NCI-H1105 (cell line): ENCODE measurements at places on chromosomes 16 and 17.

DNA sequence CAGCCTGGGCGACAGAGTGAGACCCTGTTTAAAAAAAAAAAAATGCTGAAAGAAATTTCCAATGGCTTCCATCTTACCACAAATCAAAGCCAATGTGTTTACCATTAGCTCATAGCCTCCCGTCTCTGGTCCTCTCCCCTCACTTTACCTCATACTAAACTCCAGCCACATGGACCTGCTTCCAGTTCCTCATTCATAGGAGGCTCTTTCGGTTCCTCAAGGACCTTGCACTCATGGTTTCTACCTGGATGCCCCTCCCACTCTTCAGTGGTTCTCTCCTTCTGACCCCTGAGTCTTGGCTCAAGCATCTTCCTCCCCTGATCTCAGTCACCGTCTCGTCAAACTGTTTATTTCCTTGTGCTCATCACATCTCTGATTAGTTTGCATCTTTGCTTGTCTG, 3.8 kb upstream of the DEF8 start:
- no peak for DNase-seq

GRCh38 chr17:75645889-75646637, 12.8 kb downstream of the SMIM5 start:
- DNase-seq, result no peak

DNA sequence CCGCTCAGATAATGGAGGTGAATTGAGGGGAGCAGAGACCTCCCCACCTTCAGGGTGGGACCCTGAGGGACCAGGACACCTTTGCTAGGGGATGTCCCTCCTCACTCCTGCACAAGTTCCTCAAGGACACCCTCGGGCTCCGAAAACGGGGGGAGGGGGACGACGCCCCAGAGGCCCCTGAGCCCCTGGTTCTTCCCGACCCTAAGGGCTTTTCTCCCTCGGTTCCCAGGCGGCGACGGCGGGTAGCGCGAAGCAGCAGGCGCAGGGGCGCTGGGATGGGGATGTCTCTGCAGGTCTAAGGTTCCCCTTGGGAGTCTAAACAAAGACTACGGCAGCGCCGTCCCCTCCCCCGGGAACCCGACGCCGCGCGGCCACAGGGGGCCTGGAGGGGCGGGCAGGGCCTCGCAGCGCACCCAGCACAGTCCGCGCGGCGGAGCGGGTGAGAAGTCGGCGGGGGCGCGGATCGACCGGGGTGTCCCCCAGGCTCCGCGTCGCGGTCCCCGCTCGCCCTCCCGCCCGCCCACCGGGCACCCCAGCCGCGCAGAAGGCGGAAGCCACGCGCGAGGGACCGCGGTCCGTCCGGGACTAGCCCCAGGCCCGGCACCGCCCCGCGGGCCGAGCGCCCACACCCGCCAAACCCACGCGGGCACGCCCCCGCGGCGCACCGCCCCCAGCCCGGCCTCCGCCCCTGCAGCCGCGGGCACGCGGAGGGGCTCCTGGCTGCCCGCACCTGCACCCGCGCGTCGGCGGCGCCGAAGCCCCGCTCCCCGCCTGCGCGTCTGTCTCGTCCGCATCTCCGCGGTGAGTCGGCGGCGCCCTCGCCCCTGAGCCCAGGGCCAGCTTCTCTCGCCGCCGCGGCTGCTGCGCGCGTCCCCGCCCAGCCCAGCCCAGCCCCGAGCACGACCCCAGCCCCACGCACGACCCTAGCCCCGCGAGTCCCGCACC, 36.7 kb upstream of the NDRG4 start:
- no peak for DNase-seq

- DNase-seq, result no peak
Observed at GRCh38 chr16:3518292-3518985, 17.6 kb downstream of the CLUAP1 start.

DNA sequence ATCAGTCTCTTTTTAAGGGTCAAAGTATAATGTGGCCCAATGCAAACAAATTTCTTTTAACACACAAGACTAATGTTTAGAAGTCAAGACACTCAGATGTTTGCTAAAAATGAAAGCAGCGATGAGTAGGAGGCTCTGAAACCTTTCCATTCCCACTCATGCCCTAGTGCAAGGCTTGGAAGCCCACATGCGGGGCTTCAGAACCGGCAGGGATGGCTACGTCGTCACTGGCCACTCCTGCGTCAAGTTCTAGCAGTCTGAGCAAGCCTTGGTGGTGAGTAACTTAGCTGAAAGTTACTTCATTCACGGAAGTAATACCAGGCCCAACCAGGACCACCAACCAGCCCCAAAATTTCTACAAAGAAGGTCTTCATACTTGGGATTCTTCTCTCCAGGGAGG, 14.8 kb upstream of the TMED6 start:
- no peak for DNase-seq

GRCh38 chr16:1530349-1530882, 3.0 kb upstream of the TMEM204 start:
- DNase-seq, result no peak

GRCh38 chr17:42783062-42783790, 2.8 kb downstream of the WNK4 start:
- DNase-seq, result no peak

DNA sequence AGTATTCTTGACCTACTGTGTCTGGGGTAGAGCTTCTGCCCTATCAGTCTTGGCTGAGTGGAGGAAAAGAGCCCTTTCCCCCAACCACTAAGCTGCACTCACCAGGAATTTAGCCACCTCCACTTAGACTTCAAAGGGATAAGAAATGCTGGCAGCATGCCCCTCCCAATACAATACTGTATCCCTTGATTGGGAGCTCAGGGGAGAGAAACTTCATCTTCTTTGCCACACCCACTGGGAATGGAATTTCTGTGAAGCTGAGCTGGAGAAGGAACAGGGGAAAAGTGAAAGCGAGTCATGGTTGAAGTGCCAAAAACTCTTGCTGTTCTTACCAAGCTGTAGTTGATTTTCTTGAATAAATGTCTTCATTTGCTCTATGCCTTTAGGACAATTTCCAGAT, 68.8 kb downstream of the CEP112 start:
- no peak for DNase-seq

- no peak for DNase-seq
Observed at GRCh38 chr17:45584092-45585036, 93.8 kb upstream of the PLEKHM1 start.

GRCh38 chr17:1604831-1605528, 23.7 kb downstream of the SLC43A2 start:
- DNase-seq, result no peak

- no peak for DNase-seq
Observed at GRCh38 chr16:72824761-72825160, 223.2 kb downstream of the ZFHX3 start.

GRCh38 chr16:57507136-57508034, 21.1 kb upstream of the DOK4 start:
- peak; percentile 32 for DNase-seq

GRCh38 chr17:78803186-78803845, 21.2 kb upstream of the CYTH1 start:
- no peak for DNase-seq

DNA sequence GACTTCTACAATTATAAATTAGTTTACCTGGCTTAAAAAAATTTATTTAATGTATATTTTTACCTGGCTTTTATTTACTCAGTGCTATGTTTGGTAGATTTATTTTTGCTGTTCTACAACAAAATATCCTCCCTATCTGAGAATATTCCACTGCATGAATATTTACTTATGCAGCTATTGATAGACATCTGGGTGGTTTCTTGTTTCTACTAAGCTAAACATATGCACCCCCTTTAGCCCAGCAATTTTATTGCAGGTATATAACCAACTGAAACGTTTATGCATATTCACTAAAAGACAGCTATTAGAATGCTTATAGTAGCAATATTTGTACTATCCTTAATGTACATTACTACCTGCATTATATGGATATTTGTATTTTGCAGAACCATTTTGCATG, 187.7 kb upstream of the CPHXL start:
- DNase-seq, result no peak

- no peak for DNase-seq
Observed at GRCh38 chr16:49978569-49979326, 46.3 kb upstream of the CNEP1R1 start.

GRCh38 chr17:81710514-81711308, 1.4 kb upstream of the SLC25A10 start:
- DNase-seq, result no peak

DNA sequence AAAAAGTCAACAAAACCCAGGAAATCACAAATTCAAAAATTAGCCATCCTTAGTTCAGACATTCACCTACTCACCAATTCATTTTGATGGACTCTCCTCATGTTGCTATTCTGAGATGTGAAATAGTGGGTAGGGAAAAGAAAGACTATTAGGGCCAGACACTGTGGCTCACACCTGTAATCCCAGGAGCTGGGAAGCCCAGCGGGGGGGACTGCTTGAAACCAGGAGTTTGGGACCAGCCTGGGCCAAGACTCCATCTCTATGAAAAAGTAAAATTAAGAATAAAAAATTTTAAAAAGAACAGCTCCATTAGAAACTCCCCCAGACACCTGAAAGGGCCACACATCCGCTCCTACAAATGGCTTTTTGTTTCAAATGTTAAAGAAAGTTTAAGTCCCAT, 21.4 kb downstream of the UBE2O start:
- no peak for DNase-seq

- DNase-seq, result no peak
Observed at GRCh38 chr16:27379919-27380318, 22.1 kb upstream of the IL21R start.

- peak; percentile 85 for DNase-seq
Observed at GRCh38 chr17:21379080-21379711, 3.0 kb downstream of the KCNJ12 start.

DNA sequence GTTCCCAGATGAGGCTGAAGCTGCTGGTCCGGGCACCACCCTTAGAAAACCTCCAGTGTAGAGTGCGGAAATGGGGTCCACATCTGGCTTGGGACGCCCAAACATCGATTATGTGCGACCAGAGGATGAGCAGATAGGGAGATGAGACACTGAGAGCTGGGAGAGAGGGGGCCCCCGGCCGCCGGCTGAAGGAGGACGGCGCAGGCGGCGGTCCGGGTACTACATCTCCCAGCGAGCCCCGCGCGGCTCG, 182 bp upstream of the SPECC1 start:
- DNase-seq, result no peak

GRCh38 chr17:80832266-80832676, 159.4 kb upstream of the CHMP6 start:
- peak; percentile 4 for DNase-seq

DNA sequence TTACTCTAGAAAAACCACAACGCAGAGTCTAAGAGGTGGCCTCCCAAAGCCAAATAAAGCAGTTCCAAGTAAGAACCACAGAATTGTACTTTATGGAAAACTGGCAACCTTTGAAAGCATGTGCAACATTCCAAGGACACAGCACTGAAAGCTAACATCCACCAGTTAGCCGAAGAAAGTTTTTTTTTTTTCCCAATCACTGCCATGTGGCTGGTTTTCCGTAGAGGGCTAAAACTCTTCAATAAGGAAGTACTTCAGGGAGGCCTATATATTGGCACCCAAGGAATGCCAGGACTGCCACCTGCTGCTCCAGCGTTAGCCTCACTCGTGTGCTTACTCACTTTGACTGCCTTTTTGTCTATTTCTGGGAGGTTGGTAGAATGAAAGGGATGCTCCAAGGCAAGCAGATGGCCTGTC, 25.2 kb downstream of the CEP95 start:
- no peak for DNase-seq

- no peak for DNase-seq
Observed at GRCh38 chr17:45320349-45320930, 3.6 kb upstream of the MAP3K14 start.

GRCh38 chr16:72873044-72873443, 174.9 kb downstream of the ZFHX3 start:
- no peak for DNase-seq

DNA sequence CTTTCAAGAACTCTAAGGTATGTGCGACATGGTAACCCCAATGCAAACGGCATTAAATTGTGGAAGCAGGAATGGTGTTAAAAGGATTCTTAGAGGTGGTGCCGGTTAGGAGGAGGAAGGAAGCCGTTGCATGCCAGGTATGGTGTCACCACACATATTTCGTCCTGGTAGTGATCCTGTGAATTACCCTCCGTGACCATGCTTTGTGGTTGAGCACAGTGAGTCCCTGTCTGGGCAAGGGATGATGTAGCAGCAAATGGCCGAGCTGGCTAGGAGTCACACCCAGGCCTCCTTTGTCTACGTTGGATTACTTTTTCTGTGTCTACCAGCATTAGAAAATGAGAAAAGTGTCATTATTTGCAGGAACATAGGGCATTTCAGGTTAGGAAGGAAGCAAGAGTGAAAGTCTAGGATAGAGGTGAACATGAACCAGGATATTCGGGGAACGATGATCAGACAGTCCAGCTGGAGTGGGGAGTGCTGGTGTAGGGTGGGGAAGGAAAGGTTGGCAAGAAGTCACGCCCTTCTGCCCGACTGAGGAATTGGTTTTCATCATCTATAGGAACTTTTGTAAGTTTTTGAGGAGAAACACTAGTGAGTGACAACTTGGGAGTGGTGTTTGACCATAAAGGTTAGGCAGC, 123.5 kb downstream of the PRKCA start:
- no peak for DNase-seq

GRCh38 chr17:82658796-82659452, 10.7 kb upstream of the WDR45B start:
- DNase-seq, result no peak

DNA sequence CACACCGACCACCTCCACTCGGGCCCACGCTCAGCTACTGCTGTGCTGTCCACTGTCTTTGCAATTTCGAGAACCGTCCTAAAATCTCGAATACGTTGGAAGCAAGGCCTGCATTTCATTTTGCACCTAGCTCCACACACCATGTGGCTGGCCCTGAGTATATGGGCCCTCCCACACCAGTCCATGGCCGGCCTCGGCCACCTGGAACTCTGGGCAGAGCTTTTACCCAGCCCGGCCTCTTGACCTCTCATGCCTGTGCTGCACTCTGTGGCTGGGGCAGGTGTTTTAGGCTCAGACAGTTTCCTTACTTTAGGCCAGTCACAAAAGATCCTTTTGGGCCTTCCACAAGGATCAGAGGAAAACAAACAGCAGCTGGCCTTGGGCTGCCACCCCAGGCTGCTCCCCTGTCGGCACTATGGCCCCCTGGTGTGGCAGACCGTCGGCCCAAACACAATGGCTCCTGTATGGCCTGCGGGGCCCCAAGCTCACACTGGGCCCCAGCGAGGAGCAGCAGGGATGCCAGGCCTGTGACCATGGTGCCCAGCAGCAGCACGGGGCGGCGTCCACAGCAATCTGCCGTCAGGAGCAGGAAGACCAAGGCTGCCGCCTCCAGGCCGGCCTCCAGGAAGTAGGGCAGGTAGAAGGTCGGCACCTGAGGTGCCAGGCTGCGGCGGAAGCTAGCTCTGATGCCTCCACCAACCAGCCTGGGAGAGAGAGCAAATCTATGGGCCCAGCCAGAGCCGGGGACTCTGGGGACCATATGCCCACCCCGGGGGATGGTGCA, 2.5 kb downstream of the SLC22A31 start:
- no peak for DNase-seq

- no peak for DNase-seq
Observed at GRCh38 chr16:26688105-26688504, 378.6 kb upstream of the C16orf82 start.

- no peak for DNase-seq
Observed at GRCh38 chr16:27275394-27275793, 6.8 kb upstream of the NSMCE1 start.
